ENCODE measurements at places on chromosomes 2 and 18.

GRCh38 chr18:51943281-51943680 is 396.7 kb upstream of the DCC start:
- no peak for DNase-seq

- DNase-seq = no peak
These were observed 97.5 kb downstream of the DLGAP1 start for GRCh38 chr18:4357579-4357978.

DNA sequence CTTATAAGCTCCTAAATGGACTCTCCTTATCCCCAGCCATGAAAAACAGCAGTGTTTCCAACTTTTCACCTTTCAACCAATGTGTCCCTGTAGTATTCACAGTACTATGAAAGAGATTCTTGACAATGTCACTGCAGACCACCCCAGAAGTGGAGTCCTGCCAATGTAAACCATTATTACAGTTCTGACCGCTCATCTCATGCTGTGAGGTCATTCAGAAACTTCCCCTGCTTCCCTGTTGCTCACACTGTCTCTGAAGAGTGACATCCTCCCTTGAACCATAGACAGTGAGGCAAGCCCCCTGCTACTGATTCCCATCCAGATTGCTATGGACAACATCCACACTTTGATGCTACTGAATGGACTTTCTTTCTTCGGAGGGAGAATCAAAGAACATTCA is 1523.7 kb upstream of the ACVR2A start:
- DNase-seq = no peak

- DNase-seq = no peak
These were observed 904 bp upstream of the SFXN5 start for GRCh38 chr2:73072416-73072815.

DNA sequence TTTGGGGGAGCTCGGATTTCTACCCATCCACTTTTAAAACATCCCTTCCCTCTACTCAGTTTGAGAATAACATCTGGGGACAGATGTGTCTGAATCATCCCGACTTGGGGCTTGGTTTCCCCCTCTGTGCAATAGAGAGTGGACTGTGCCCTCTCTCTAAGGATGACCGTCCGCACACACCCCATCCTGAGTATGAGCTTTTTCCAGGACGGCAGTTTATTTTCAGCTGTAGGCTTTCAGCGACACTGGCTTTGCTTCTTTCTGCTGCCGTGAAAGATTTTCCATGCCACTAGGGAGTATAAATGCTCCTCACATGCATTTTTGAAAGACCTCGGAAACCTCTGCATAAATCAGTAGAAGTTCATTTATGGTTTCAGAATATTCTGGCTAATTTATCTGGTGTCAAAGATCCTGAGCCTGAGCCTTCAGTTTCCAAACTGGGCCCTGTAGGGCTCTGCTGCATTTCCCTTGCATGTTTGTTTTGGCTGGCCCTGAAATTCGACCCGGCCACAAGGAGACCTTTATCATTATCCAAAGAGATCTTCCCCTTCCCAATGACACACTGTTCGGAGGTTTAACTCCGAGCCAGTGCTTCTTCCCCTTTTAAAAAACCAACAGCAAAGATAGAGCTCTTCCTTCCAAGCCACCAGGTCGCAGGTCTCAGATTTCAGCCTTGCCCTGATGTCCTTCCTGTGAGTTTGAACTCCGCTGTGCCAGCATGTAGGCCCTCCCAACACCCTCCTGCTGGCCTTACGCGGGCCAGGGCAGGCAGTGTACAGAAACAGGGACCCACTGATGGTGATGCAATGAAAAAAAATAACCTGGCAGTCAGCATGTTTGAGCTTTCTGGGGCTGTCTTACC is 53.3 kb downstream of the FECH start:
- no peak for DNase-seq

DNA sequence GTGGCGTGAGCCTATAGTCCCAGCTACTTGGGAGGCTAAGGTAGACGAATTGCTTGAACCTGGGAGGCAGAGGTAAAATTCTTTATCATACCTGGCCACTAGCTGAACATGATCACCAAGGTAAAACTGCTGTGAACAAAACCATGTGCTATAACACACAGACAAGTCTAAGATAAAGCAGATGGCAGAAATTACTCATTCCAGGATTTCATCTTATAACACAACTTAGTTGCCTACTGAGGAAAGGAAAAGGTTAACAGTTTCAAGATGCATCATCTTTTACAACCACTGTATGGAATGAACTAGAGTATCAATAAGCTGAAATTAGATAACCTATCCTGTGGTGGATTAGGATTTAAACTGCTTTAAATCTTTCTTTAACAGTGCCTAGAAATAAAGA is 8.3 kb downstream of the ARL5A start:
- no peak for DNase-seq

- DNase-seq = no peak
These were observed 148.7 kb downstream of the CABLES1 start for GRCh38 chr18:23283916-23284430.

GRCh38 chr18:35441857-35442595 is 55.7 kb downstream of the INO80C start:
- no peak for DNase-seq

DNA sequence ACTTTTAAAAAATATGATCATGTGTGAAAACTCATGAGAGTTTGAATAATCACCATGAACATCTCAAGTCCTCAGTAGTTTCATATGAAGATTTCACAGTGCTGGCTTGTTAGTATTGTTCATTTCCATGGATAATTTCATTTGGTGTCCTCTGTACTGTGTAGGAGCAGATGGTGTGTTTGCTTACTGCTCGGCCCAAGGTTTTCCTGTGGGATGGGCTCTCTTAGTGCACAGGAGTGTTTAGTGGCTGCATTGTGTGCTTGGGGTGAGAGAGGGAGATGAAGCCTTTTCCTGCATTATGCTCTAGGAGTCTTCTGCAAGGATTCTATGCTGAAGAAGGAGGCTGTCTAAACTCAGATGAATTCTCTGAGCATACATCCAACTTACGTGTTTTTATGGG is 270.6 kb downstream of the SOCS6 start:
- DNase-seq = no peak

DNA sequence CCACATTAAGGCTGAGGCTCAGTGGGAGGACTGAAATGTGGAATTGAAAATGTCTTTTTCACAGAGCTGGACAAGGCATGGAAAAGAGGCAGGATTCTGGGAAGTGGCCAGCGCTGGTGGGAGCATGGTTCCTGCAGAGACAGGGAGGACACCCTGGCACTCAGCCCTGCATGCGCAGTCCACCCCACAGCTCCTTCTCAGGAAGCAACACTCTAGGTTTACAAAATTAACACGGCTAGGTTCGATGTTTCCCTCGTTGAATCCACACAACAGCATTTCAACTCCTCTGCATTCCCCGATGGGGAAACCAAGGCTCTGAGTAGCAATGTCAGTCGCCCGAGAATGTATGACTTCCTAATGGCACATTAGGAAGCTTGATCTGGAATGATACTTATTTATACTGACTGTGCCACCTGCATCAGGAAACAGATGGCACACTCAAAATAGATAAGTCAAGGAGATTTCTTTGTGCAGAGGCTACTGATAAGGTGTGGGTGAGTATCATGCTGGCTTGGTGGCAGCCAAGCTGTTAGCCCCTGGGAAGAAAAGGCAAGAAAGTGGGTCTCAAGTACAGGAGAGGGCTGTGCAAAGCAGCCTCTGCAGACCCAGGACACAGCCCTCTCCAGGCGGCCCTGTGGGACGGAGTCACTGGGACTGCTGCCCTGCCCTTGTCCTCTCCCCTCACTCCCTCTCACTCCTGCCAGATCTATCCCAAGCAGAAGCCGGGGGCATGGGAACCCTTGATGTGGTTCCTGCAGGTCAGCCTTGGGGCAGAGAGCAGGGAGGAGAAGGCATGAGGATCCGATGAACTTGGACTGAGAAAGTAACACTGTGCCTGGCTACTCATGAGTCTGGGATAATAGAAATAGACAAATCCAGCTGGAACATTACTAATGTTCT is 158.4 kb upstream of the FHL2 start:
- peak; percentile 58 for DNase-seq

DNA sequence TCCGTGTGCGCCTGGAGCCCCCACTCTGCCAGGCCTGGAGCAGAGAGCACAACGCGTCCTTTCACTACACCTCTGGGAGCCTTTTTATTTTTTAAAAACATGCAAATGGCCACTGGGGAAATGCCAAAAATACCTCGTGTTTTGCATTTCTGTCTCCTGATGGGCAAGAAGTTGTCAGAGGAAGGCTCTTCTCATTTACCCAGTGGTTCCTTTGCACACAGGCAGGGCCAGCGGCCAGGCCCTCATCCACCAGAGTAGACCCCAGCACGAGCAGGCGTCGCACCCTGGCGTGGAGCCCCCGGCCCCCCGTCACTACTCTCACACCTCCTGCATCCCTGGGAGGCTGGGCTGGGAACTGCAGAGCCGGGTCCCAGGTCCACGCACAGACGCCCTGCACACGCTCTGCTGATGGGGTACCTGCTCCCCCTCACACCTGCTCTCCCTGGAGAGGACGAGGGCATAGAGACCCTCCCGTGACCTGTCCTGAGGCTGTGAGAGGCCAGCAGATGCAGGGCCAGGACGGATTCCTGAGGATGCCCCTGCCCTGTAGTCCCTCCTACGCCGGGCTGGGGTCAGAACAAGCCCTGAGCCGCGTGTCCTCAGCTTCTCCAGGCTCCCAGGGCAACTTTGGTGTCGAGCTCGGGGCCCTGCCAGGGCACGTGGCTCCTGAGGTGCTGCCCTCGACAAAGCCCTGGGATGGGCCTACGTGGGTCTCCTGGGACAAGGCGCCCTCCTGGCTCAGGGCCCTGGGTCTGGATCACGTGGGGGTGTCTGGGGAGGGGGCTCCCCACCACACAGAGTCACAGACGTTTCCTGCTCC is 65.0 kb downstream of the NFATC1 start:
- no peak for DNase-seq

DNA sequence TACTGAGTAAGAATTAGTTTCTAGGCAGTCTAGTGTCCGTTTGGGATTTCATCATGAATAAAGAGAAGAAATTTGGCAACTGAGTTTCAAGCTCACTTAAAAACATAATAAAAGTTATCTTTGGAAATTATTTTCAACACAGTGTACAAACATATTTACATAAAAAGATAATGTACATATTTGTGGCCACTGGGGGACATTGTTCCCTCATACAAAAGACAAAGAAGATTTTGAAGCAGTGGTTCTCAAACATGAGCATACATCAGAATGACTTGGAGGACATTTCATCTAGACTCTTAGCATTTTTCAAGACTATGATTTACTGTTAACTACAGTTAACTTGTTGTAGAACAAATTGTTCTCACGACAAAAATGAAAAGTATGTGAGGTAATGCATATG is 15.7 kb upstream of the TTC21B start:
- no peak for DNase-seq

DNA sequence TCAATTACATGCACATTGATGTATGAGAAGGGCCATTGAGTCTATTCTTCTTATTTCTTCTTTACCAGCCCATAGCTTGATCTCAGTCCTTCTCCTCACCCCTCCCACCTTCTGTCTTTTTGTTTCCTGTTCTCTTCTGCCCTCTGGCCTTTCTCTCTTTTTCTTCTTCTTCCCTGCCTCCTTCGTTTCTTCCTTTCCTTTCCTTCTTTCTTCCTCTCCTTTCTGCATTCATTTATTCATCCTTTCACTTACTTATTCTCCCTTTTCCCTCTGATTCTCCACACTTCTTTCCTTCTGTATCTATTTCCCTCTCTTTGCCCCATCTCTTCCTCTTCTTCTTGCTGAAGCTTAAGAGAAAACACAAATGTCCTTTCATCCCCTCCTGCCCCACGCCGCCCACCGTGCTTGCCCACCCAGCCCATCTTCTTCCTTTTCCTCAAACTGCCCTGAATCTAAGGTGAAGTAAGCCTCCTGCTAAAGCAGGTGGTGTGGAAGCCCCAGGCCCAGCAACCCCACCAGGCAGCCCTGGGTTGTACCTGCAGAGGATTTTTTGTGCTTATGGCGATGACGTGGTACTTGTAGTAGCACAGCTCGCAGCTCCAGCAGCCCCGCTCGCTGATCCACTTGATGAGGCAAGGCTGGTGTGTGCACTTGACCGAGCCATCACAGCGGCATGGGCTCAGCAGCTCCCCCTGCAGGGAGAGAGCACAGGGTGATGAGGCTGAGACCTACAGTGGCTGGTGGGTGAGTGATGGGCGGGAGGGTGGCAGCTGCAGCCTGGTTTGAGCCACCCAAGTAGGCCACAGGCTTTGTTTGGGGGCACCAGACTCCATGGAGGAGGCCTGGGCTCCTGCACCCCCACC is 89.0 kb downstream of the MARCHF4 start:
- DNase-seq = peak; percentile 58

- DNase-seq = no peak
These were observed 405 bp downstream of the PPP3R1 start for GRCh38 chr2:68251855-68252399.

- DNase-seq = no peak
These were observed 79.3 kb upstream of the MMADHC start for GRCh38 chr2:149666809-149667320.

- DNase-seq = no peak
These were observed 71.7 kb downstream of the GALNT14 start for GRCh38 chr2:31066551-31066950.

DNA sequence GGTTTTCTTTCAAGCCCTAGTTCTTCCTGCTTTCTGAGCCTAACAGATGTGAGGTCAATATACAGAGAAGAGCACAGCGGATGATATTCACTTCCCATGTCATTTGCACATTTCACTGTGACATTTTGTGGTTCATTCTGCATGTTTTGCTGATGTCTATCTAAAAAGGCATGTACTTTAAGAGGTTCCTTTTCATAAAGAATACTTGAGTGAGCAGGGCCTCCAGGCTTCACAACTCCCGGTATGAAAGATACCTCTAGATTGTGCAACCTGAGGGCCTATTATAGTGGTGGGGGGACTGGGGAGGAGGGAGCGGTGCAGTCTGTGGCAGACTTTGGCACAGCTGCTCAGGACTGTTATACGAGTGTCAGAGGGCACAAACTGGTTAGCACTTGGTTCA is 54.6 kb downstream of the CPO start:
- peak; percentile 74 for DNase-seq

DNA sequence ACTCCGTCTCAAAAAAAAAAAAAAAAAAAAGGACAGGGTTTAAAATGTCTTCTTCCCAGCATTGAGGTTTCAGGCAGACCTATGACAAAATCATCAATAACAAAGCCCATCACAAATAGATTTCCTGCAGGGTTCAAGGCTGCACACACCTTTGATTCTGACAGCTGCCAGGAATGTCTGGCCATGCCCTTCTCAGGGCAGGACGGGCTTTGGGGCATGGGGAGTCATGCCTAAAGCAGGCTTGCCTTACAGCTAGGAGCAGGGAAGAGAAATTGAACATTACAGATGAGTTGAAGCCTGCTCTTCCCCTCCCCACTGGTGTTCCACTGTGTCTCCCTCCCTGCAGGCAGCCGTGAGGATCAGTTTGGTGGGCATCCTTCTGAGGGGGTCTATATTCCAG is 3.7 kb downstream of the PRELID3A start:
- no peak for DNase-seq

DNA sequence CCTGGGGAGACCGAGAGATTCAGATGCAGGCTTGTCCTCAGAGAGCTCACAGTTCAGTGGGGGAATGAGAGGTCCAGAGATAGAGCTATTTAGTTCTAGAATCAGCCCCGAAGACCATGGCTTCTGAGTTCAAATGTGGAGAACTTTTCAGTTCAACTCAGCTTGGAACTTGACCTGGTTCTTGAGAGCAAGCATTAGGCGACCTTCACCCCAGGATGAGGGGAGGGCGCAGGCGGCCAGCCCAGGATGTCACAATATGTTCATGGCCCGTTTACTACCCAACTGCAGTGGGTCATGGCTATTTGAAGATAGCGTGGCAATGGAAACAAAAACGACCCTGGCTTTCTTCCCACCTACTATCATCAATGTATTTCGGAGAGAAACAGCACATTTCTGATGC is 33.8 kb downstream of the DCDC2C start:
- DNase-seq = no peak

All from hematopoietic multipotent progenitor cell treated with erythropoietin and hydrocortisone succinate and interleukin-3 and kit ligand, for 4 days (in vitro differentiated cells).